Hepatocyte (in vitro differentiated cells): ENCODE measurements at places on chromosomes 3 and 15. TPM values are rescaled to one million over a fixed set of nuclear protein-coding genes. Genes with fewer than 3 reads are reported as not detected.

GRCh38 chr3:14950274-14950673 lies 2.9 kb downstream of the NR2C2 start:
- DNase-seq = no peak

- peak; percentile 78 for DNase-seq
These were observed 146.9 kb upstream of the GADL1 start for GRCh38 chr3:31041161-31041978.

GRCh38 chr15:39580117-39580484 lies 778 bp upstream of the THBS1 start:
- peak; percentile 95 for DNase-seq

DNA sequence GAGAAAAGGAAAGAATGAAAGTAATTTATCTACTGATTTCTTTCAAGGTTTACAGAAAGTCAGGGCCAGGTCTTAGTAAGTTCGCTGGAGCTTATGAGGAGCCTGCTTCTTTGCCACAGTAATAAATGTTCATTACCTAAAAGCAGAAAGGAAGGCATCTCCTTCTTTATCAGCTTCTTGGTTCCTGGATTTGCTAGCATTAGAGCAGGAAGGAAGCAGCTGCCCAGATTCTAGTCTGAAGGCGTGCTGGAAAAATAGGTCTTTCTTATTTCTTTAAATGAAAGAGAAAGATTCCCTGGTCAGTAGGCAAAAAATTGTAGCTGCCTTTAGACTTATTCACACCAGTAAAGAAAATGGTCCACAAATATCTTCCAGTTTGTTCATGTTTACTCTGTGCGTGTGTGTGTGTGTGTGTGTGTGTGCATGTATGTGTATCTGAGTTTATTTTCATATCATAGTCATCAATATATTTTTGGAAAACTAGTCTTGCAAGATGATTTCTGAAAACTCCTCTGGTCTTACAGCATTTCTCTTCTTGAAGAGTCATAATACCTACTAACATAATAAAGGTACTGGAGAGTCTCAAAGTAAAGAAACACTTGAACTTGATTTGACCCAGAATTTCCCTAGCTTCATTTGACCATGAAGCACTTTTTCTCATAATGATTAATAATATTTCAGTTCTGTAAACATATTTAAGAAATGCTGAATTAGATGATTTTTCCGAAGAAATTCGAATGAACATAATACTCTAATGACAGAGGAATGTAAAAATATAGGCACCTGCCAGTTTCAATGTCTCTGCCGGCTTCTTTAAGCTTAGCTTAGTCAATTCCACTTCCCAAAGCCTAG lies 255.3 kb upstream of the ZPLD1 start:
- no peak for DNase-seq

- no peak for DNase-seq
These were observed 189.9 kb upstream of the THRB start for GRCh38 chr3:24684506-24685023.

DNA sequence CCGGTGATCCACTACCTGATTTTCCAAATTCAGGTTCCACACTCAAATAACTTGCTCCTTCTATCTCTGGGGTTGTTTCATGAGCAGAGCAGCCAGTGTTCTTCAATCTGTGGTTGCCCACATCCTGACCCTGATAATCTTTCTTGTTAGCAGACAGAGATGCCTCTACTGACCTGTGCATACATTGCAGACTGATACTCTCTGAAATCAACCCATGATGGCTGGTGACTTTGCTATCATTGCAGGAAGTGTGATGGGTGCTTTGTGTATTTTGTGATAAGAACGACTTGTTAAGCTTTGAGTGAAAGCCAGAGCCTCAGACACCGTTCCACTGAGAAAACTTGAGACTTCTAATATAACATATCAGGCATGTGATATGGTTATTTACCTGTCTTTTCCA lies 39.9 kb downstream of the GATM start:
- DNase-seq = peak; percentile 11

DNA sequence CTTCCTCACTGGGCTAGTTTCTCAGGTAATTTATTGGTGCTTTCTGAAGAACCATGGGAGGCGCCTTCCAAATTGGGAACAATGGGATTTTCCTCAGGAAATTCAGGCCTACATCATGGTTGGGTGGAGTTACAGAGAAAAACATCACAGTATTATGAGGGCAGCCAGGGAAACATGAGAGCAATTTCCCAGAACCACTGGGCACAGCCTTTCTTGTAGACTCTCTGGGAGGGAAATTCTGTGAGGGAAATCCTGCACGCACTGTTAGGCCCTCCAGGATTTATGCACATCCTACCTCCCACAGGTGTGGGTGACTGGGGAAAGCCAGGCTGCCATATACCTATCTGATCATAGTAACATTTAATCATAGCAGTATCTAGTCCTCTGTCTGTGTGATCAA lies 13.2 kb downstream of the POPDC2 start:
- no peak for DNase-seq

DNA sequence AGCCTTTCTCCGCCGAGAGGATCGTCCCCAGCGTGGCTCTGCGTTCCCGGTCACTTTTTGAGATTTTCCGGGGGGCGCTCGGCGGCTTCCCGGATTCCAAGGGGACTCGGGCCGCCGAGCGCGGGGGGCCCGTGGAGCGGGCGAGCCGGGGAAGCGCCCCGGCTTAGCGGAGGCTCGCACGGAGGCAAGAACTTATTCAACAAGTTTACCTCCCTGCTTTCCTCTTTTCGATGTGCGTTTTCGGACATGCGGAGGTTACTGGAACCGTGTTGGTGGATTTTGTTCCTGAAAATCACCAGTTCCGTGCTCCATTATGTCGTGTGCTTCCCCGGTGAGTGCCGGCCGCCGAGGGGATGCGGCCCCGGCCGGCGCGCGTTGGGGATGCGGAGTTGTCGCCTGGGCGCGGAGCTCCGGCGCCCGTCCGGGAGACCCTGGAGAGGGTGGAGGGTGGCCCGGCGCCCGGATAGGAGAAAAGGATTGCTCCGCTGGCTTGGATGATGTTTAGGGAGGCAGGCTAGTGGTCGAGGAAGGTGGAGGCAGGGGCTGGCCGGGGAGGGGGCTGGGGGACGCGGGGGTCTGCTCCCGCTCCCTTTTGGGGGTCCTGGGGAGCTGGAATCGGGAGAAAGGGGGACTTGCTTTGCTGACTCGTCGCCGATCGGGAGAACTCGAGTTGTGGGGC lies 810 bp downstream of the PTPRG start:
- peak; percentile 51 for DNase-seq

GRCh38 chr3:97481416-97481815 lies 283.1 kb upstream of the ARL6 start:
- DNase-seq = no peak

DNA sequence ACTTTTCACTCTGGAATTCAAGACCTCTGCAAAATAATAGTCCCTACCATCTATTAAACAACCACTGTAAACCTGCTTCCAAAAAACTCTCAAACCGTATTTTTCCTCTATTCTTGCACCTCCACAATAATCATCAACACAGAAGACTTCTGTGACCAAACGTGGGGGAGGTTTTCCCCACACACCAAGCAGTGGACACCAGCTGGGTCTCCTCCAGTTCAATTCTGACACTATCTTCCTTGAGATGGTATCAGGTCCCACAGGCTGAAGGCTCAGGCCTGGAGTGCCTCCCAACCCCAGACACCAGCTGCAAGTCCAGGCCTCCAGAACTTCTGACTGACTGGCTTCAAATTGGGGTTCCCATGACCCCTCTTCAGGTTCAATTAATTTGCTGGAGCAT lies 89.6 kb upstream of the RAP2B start:
- DNase-seq = no peak

DNA sequence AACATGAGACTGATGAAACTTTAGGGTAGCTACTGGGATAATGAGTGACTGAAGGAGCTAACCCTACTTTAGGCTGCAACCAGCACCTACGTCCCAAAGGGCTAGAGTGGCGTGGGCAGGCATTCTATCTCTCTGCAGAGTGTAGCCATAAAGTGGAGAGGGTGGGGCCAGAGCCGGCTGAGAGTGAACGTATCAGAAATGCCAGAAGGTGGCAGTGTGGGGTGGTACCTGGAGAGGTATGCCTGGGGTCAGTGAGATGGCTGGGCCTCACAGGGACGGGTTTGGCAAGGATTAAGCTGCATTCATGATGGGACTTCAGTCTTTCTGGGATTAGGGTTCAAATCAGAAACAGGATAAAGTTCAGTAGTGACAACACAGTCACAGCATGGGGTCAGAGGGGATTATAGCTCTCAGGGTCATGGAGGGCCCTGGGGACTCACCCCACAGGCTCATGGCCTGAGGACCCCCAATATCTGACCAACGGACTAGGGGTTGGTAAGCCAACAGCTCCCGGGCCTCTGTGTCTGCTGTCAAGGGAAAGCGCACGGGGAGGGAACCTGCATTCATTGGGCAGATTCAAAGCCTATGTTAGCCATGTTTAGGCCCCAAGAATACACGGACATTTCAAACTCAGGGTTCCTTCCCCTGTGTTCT lies 86.5 kb upstream of the FOXB1 start:
- DNase-seq = peak; percentile 85

- no peak for DNase-seq
These were observed 214.9 kb upstream of the C2CD4B start for GRCh38 chr15:62380011-62380410.

DNA sequence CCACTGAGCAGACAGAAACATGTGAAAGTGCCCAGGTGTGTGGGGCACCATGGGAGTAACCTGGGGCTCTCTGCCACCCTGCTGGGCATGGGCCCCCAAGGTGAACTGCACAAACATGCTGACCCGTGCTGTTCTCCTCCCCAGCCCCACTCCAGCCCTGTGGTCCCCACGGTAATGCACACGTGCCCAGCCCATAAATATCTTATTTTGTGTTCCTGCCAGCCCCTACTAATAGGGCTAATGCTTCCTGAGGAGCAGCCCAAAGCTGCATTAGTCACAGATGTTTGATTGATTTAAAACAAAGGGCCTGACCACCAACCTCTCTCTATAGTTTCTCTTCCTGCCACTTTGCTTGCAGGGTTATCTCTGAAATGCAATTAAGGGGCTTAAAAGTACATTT lies 95.4 kb downstream of the ABHD5 start:
- no peak for DNase-seq

DNA sequence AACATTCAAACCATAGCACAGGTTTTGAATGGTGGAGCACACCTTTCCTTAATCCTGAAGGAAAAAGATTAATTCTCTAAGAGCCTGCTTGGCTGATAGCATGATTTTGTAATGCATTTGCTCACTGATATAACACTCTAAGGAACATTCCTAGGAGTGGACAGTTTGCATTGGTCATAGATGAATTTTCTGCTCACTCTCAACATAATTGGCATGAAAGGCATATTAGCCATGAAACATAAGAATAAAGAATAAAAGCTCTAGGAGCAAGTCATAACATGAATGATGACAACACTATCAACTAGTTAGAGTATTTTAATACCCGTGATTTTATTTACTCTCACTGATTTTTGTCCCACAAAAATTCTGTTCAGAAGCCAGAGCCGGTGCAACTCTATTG lies 34.3 kb upstream of the LRTM1 start:
- DNase-seq = no peak

GRCh38 chr15:38690216-38690615 lies 125.6 kb upstream of the RASGRP1 start:
- DNase-seq = no peak

GRCh38 chr3:69232482-69232881 lies 110.1 kb upstream of the LMOD3 start:
- DNase-seq = no peak

SATB1 gene
- 26.4 and 30.7 TPM in 2 replicates for total RNA-seq

RGMA gene
- 2.0 and 2.7 TPM in 2 replicates for total RNA-seq

SPTBN5 gene
- total RNA-seq = 1.7 and 2.0 TPM in 2 replicates

AGBL1 gene
- total RNA-seq = 0.12 TPM in 1 of 2 replicates, not detected in the other

TRH gene
- not detected in 2 replicates for total RNA-seq

PRSS50 gene
- total RNA-seq = 0.33 and 1.1 TPM in 2 replicates

GOLGA6L22 gene
- total RNA-seq = not detected in 2 replicates

CCRL2 gene
- 1.5 and 3.1 TPM in 2 replicates for total RNA-seq

SAMD7 gene
- total RNA-seq = not detected in 2 replicates
